ENCODE measurements at places on chromosomes 12 and 14.

DNA sequence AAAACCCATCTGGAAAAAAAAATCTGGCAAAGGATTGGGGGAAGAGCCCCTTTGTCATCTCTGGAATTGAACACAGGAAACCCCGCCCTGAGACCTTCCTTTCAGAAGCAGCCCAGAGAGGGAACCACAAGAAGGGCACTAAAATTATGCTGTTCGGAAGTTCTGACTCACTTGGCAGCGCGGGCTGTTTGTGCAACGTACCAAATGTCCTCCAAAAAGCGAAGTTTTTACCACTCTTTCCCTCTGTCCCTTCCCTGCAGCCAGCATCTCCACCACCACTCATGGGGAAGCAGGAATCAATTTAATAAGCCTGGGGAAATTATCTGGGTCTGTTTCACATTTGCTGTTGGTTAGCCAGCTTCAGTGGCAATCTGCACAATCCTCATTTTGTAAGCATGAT is 3.2 kb upstream of the SYNE3 start:
- peak; percentile 95 for DNase-seq

DNA sequence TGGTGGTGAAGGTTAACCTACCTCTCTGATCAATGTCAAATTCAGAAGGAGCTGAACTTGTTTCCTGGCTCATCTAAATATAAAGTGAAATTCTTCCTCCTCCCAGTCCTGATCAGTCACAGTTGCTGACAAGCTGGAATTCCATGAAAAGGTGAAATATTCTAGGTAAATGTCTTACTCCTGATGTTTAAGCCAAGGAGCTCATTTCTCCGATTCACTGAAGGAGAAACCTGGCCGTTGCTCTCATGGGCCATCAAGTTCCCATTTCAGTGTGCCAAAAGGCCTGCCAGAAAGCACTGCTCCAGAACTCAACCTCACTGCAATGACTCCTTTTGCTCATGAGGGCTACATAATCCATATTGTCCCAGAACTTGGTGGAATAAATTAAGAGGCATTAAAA is 707.5 kb downstream of the GALC start:
- DNase-seq = no peak

- no peak for DNase-seq
Observed at GRCh38 chr14:22993517-22993916, 11.2 kb upstream of the AJUBA start.

GRCh38 chr14:66045572-66046021 is 440.6 kb upstream of the CCDC196 start:
- DNase-seq = no peak

- no peak for DNase-seq
Observed at GRCh38 chr14:59187802-59188460, 536 bp upstream of the DAAM1 start.

Data from vagina (tissue), 2 donors.